ENCODE measurements at places on chromosomes 6 and 20. TPM values are rescaled to one million over a fixed set of nuclear protein-coding genes. Genes with fewer than 3 reads are reported as not detected.

The AIF1 gene
- polyA plus RNA-seq, result 78.3 TPM

The SLC22A2 gene
- 10.3 TPM for polyA plus RNA-seq

GRCh38 chr20:3461211-3461771, 9.5 kb upstream of the ATRN start:
- no peak for DNase-seq

DNA sequence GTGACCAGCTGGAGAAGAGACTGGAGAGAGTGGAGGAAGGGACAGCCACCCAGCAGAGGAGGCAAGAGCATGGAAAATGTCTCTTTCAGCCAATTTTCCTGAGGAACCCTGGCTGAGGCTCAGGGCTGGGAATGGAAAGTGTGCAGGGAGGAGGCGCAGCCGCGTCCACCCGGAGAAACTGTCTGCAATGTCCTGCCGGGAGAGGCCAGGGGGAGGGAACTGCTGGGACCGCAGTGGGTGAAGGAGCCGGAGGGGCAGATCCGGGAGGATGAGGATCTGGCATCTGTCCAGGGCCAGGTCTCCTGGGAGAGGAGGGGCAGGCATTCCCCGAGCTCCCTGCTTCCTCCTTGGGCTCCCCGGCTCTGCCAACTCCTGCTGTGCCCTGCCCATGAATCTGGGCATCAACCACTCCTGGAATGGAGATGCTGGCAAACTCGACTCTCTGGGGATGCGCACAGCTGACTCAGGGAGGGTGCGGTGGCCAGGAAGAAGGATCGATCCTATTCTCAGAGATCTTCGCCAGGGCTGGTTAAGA, 17.4 kb upstream of the HM13 start:
- no peak for DNase-seq

DNA sequence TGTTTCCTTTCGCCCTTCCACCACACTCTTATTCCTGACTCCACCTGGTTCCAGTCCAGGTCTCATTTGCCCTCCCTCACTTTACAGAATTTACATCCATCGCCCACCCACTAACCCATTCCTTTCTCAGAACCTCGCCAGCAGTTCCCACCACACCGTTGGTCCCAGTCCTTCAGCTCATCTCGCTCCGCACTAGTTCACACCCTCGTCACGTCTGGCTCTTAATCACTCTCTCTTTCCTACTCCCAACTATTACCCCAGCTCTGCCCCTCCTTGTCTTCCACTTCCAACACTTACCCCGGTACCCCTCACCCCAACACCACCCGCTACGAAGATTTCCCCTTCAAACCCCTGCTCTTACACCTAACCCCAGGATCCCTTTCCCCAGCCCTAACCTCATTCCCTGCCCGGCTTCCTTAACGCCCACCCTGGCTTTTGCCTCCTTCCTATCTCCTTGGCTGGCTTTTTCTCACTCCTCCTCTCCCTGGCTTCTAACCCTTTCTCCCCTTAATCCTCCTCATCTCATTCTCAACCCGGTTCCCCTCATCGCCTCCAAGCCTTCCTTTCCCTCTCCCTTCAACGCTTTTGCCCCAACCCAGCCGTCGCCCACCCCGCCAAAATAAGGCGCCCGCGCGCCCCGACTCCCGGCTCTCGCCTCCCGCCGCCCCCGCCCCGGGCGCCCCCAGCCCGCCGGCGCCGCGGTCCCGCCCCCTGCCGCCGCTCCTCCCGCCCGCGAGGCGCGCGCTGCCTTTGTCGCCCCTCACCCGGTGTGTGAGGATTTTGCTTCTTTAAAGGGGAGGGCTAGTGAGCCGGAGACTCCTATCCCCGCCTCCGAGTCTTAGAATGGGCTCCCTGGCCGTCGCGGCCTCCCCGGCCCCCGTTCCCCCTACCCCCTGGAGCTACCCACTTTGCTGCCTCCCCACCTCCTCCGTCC, 542 bp downstream of the USP49 start:
- no peak for DNase-seq

- DNase-seq, result no peak
These were observed 6.4 kb downstream of the NHSL1 start for GRCh38 chr6:138492871-138493270.

GRCh38 chr6:14721103-14721758, 524.6 kb upstream of the JARID2 start:
- no peak for DNase-seq
